ENCODE measurements at places on chromosomes 11 and 22.

GRCh38 chr11:111526501-111526900, 11.9 kb downstream of the HOATZ start:
- no peak for DNase-seq

DNA sequence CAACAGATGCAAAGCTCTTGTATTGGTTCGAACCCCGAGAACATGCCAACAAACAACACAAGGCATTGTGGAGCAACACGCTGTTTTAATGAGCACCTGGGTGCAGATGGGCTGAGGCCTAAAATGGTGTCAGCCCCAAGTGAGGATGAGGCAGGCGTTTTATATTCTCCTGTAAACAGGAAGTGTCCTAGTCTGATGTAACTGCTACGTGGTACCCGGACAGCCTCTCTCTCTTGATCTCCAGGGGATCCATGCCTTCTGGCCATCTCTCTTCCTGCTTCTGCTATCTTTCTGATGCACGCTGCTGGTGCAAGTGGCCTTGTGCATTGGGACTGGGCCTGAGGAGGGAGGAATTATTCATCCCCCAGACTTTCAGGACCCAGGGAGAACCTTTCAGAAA, 19.4 kb upstream of the VSTM5 start:
- no peak for DNase-seq

GRCh38 chr11:73429121-73429750, 53.0 kb downstream of the RELT start:
- DNase-seq = no peak

DNA sequence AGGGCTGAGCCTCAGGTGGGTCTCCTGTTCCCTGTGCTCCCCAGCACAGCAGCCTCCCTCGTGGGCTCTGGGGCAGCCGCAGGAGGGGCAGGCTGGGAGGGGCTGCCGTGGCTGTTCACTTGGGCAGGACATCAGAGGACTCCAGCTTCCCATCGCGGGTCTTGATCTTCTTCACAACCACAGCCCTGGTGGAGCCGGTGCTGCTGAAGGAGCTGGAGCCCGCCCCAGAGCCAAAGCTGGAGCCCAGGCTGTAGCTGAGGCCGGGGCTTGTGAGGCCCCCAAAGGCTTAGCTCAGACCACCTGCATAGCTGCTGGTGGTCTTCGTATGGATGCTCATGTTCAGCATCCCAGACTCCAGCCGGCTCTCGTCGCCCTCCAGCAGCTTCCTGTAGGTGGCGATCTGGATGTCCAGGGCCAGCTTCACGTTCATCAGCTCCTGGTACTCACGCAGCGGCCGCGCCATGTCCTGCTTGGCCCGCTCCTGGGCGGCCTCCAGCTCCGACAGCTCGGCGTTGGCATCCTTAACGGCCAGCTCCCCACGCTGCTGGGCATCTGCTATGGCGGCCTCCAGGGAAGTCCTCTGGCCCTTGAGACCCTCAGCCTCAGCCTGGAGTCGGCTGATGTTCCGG, 126.1 kb downstream of the NECTIN1 start:
- no peak for DNase-seq

DNA sequence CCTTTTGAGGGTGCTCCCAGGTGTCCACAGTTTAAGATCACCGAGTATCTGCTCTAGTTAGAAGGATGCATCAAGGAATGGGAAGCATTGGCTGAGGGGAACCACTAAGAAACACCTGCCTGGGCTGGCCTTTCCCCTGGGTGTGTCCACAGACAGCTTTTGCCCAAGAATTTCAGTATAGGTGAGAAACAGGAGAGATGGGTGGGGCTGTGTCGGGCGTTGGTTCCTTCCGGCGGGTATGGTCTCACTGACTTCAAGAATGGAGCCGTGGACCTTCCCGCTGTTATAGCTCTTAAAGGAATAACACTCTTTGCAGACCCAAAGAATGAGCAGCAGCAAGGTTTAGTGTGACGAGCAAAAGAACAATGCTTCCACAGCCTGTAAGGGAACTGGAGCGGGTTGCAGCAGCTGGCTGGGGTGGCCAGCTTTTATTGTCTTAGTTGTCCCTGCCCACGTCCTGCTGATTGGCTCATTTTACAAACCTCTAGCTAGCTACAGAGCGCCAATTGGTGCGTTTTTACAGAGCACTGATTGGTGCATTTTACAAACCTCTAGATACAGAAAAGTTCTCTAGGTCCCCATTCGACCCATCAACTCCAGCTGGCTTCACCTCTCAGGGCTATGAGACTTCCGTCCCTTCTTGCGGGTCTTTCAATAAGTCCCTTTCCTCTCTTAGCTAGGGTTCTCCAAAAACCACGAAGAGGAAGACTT, 2.4 kb downstream of the FADS1 start:
- DNase-seq = no peak
